Activated B cell treated with CpG ODN at 0.5 μM for 24 hours (primary cell): ENCODE measurements at places on chromosomes 11 and 22. TPM values are rescaled to one million over a fixed set of nuclear protein-coding genes. Genes with fewer than 3 reads are reported as not detected.

The TREH gene
- total RNA-seq = not detected in 2 replicates

GRCh38 chr11:1502168-1502953, 15.8 kb upstream of the MOB2 start:
- DNase-seq = no peak

- DNase-seq = no peak
Measured at GRCh38 chr11:86726118-86726753, 53.8 kb upstream of the ME3 start.

The RIBC2 gene
- 0.31 and 0.32 TPM in 2 replicates for total RNA-seq

GRCh38 chr22:17013396-17014100, 5.5 kb upstream of the GAB4 start:
- DNase-seq = no peak

The UPK3A gene
- 1.4 and 1.6 TPM in 2 replicates for total RNA-seq

GRCh38 chr11:40290171-40290631, 1169.3 kb downstream of the LRRC4C start:
- DNase-seq = no peak

The MYRF gene
- total RNA-seq = 0.78 and 1.0 TPM in 2 replicates

- no peak for DNase-seq
Measured at GRCh38 chr11:14331476-14332136, 27.4 kb downstream of the RRAS2 start.

GRCh38 chr11:57868491-57868890, 106.9 kb downstream of the CTNND1 start:
- no peak for DNase-seq

DNA sequence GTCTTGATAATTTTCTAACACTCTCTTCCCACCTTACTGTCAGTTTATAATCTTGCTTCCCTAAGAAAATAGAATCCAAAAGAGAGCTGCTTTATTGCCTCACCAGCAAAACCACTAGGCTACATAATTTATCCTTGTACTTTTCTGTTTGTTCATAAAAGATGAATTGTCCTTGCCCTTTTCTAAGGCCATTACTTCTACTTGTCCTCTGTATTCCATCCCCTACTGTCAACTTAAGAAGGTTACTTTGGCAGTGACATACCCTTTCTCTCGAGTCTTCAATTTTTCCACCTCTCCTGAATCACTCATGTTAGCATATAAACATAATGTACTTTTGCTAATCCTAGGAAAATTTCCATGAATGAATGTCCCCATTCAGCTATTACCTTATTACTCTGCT, 18.0 kb downstream of the BIRC2 start:
- no peak for DNase-seq

GRCh38 chr11:33716243-33716642, 15.6 kb upstream of the C11orf91 start:
- no peak for DNase-seq

DNA sequence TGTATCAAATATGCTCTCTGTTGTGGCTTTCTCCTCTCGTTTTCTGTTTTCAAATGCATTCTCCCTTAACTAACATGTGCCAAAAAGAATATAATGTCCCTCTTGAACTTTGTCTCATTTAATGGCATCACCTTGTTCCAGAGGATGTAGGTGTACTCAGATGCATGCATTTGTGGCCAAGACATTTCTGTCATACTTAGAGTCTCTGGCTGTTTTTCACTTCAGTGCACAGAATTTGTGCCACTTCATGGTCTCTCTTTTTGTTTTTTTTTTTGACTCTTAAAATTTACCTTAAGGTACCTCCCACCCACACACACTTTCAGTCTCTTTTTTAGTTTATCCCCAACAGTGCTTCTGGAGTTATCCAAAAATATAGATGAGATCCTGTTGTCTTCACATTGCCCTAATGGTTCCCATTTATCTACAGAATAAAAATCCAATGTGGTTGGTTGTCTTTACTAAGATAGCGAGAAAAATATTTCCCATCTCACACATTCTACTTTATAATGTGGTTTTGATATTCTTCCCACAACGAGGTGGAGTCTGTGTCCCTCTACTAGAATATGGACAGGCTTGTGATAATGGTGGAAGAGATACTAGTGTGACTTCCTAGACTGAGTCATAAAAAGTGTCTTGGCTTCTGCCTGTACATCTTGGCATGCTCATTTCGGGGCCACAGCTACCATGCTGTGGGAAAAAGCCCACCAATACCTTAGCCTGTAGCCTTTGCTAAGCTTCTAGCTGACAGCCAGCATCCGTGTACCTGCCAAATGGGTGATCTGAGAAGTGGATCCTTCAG, 125.8 kb downstream of the DDX10 start:
- no peak for DNase-seq

The RIN1 gene
- 0.76 and 0.98 TPM in 2 replicates for total RNA-seq

DNA sequence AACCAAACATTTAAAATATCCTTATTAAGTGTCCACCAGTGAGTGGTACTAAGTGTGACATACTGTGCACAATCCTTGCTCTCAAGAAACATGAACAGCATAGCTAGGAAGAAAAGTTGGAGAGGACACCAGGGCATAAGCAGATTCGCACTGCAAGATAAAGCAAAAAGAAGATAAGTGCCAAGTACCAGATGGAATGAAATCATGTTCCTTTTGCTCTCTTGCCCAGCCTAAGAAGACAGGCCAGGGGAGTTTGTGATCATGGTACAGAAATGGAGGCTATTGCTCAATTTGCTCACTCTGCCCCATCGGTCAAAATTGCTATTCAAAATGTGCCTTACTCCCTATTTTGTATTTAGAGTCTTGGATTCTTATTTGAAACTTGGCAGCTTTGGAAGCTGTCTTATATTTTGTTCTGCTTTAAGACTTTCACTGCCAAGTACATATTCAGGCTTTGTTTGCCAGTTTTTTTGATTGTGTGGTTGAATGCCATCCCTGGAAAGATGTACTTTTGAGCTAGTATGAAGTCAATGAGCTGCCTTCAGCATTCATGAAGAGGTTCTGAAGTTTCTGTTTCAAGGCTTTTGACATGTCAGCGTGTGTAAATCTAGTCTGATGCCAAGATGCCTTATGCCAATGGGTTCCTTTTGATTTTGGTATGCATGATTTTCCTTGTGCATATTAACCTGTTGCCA, 90.3 kb downstream of the PAX6 start:
- no peak for DNase-seq

The LRRC74B gene
- not detected in 2 replicates for total RNA-seq

The TEX12 gene
- total RNA-seq = not detected in 2 replicates

The NXPE2 gene
- not detected in 2 replicates for total RNA-seq

The ABCG4 gene
- total RNA-seq = not detected in 2 replicates

DNA sequence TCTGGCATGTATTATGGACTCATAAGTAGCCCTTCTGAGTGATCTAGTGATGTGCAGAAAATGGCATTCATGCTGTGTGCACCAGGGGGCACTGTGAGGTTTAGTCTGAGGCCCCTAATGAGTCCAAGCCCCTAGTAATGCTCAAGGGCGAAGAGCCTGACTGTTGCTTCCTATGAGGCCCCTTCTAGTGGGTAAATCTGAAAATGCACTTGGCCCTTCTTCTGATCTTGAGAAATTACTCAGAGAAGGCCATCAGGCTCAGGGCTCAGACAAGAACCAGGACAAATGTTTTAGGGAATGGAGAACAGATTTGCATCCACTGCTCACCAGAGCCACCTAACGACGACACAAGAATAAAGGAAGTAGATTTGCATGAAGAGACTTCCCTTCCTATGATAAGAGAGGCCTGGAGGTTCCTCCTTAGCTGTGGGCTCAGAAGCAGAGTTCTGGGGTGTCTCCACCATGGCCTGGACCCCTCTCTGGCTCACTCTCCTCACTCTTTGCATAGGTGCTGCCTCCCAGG, 75.8 kb downstream of the GGTLC2 start:
- peak; percentile 41 for DNase-seq

The INPP5J gene
- 0.12 and 0.16 TPM in 2 replicates for total RNA-seq

The SYCE3 gene
- not detected in 2 replicates for total RNA-seq

- no peak for DNase-seq
Measured at GRCh38 chr11:34263441-34264091, 94.2 kb downstream of the ABTB2 start.

DNA sequence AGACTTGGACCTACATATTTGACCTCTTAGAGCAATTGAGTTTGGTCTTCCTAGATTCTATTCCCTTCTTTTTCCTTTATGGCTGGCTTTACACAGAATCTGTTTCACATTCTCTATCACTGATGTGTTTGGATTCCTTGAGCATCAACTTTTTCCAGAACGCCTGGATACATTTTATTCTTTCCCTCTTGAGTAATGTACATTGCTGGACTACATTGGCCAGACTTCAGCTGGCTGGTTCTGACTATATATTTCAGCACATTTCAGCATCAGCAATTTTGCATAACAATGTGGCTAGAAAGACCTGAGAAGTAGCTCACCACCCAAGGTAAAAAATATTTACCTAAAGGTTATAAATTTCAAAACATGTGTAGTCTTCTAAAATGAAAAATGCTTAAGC, 2198.2 kb upstream of the RAG2 start:
- DNase-seq = no peak

DNA sequence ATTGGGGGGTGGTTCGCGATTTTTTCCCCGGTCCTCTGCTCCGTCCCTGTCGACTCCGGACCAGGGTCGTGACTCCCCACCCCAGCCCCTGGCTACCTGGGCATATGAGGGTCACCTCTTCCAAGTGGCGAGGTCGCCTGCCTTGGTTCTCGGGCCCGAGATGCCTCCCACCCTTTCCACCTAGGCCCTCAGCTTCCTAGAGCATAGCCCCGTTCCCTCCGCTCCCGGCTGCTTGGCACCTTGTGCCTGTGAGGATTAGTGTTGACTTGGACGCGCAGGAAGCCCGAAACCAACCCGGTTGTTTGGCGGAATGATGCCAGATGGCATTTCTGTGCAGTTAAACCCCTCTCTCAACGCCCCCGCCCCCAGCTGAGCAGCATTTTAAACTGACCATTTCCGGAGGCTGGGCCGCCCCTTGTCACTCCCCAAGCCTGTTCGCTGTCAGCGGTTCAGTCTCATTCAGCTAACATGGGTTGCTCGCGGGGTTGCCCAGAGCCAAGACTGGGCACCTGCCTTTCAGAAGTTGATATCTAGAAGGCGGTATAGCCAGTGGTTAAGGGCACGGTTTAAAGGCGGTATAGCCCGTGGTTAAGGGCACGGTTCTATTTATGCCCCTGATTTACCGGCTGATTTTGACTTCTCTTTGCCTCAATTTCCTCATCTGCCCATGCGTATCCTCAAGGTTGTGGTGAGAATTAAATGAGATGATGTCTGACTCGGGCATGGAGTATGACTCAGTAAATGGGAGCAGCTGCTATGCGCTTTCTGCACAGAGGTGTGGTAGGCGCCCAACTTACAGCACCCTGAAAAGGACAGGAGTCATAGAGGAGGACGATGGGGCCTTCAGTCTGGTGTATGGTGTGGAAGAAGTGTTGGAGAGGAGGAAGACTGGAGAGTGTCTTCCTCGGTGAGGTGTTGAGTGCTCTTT, 639 bp downstream of the INCENP start:
- DNase-seq = no peak

- no peak for DNase-seq
Measured at GRCh38 chr11:59151761-59152160, 9.1 kb downstream of the FAM111A start.

The NPAS4 gene
- total RNA-seq = not detected in 2 replicates

- DNase-seq = no peak
Measured at GRCh38 chr11:5343474-5344335, at the start of gene OR51B5. OR51B5 (minus strand) TSS chr11:5343524; CDS start chr11:5343524, 0 bp downstream.

The E2F8 gene
- total RNA-seq = 0.82 and 0.88 TPM in 2 replicates

The APOL2 gene
- total RNA-seq = 35.7 and 38.3 TPM in 2 replicates

- DNase-seq = peak; percentile 13
Measured at GRCh38 chr11:65415499-65416340, 6.9 kb upstream of the NEAT1 start.

- DNase-seq = no peak
Measured at GRCh38 chr11:104619751-104620150, 278.5 kb downstream of the CASP12 start.

DNA sequence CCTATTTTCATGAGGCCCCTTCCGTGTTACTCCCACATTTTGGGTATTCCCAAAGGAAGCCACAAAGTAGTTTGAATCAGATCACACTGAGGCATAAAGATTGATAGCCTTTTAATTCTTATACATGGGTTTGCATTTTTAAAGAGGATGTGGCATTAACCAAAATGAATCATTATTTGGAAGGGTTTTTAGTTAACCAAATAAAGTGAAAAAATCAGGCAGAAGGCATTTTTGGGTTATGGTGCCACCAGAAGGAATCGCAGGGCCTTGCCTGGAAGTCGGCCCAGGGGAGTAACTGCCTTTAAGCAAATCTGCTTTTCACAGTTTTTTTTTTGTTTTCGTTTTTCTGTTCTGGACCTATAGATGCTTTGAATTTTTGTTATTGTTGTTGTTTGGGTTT, 55.4 kb downstream of the HSD17B12 start:
- no peak for DNase-seq

- DNase-seq = no peak
Measured at GRCh38 chr22:46974077-46974476, 211.6 kb downstream of the TBC1D22A start.

The PAMR1 gene
- total RNA-seq = not detected in 2 replicates

- no peak for DNase-seq
Measured at GRCh38 chr22:37546437-37547250, 13.6 kb upstream of the CDC42EP1 start.

- DNase-seq = no peak
Measured at GRCh38 chr11:92224054-92224406, 588 bp upstream of the FAT3 start.

DNA sequence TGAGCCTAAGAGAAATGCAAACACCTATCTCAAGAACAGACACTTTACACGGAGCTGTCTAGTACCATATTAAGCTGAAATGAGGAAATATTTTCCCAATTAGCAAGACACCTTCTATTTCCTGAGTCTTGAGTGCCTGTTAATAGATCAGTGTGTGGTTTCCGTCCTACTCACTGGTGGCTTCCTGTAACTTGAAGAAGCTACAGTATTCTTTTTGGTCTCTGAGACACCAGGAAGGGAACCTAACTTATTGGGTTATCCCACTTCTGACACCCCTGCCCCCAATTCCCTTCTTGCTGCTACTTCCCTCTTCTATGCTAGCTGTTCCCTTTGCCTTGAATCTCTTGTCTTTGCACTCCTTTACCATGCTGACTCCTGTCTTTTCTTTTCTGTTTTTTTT, 92.7 kb downstream of the FDX1 start:
- no peak for DNase-seq

GRCh38 chr22:25404928-25405816, 159.3 kb upstream of the GRK3 start:
- peak; percentile 73 for DNase-seq

GRCh38 chr11:65266210-65266609, 4.4 kb downstream of the POLA2 start:
- no peak for DNase-seq
